Activated T-helper 17 cell treated with anti-CD3 and anti-CD28 coated beads, Interleukin-2, amount 50 U/mL, for 72 hours (primary cell): ENCODE measurements at places on chromosomes 3 and 15. TPM values are rescaled to one million over a fixed set of nuclear protein-coding genes. Genes with fewer than 3 reads are reported as not detected.

Gene CCR8
- total RNA-seq, result 0.87 TPM

Gene TF
- total RNA-seq, result 1.9 TPM

Gene IL17RC
- 1.2 TPM for total RNA-seq

Gene MCF2L2
- 10.0 TPM for total RNA-seq

Gene MYD88
- 57.0 TPM for total RNA-seq

Gene ADAMTS7
- total RNA-seq, result 1.2 TPM

Gene ZNF660
- not detected for total RNA-seq

Gene CCR3
- total RNA-seq, result not detected

Gene MST1R
- total RNA-seq, result 0.74 TPM

Gene STRA6
- total RNA-seq, result not detected

Gene MAP6D1
- 2.0 TPM for total RNA-seq

Gene WDR93
- total RNA-seq, result not detected

DNA sequence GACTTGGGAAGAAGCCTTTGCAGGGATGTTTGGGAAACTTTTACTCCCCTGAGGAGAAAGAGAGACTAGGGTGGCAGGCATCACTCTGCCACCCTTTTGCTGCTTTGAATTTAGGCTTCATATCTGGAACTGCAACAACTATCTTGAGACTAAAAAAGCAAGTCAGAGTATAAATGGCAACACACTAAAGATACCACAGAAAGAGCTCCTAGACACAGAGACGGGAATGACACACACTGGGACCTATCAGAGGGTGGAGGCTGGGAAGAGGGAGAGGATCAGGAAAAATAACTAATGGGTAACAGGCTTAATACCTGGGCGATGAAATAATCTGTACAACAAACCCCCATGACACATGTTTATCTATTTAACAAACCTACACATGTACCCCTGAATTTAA lies 237.8 kb downstream of the FGF12 start:
- ATAC-seq, result no peak

DNA sequence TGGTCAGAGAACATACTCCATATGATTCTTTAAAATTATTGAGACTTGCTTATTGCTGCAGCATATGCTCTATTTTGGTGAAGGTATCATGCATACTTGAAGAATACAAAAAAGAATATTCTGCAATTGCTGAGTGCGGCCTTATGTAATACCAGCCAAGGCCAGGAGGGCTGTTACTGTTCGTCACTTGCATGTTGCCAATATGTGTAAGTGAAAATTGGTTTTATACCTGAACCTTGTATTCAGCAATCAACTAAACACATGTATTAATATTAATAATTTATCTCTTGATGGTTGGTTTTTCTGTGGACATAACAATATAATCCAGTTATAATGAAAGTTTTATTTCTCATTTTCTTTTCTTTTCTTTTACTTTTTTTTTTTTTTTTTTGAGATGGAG lies 13.9 kb upstream of the GABRA5 start:
- ATAC-seq, result no peak

DNA sequence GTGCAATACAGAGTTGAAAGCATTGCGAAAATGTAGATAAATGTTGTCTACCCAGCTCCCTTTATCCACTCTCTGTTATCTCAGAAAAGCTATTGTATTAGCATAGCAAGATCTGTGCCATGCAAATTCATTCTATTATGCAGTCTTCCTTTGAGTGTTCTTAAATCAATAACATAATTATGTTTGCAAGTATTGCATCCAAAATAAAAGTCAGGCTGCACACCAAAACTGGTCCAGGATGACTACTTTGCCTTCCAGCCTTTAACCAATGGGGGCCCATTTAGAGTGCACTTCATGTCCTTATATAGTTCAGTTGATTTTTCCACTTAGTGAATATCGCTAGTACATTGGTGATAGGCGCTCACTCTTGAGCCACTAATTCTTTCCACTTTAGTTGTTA lies 107.4 kb upstream of the MLF1 start:
- no peak for ATAC-seq

DNA sequence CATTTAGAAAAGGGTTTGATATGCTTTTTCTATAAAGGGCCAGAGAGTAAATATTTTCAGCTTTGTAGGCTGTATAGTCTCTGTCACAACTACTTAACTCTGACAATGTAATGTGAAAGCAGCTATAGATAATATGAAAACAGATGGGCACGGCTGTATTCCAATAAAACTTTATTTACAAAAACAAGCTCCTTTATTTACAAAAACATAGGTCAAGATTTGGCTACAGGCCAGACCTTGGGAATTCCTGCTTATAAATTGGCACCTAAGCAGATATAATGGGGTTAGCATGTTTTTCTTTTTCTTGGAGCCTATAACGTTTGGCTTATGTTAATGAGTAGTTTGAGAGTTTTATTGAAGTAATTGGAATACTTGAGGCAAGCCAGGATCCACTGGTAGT lies 119.4 kb upstream of the CGNL1 start:
- no peak for ATAC-seq

DNA sequence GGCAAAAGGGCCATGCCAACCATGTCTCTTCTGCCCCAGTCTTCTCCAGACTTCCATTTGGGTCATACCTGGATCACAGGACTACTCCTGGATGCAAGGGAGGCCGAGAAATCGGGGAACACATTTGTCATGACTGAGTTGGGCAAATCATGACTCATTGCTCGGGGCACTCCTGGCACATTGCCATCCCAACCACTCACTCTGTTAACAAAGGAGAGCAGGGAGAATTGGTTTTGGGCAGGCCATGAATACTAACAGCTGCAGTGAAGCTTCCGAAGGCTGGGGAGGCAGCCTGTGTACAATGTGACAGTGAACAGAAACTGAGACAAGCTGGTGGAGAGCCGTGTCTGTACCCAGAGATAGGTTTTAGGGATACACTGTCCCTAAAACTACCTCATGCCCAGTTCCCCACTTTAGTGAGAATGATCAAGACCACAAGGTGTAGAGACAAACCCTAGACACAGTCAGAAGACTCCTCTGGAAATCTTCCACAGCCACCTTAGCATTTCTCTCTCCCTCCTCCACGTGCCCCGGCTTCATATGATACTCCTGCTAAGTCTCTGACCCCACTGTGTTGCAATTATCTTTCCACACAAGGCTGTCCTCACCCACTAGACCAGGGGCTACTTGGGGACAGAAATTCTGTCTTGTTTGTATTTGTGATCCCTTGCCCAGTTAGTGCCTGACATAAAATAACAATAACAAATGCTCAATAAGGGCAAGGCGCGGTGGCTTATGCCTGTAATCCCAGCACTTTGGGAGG lies 10.5 kb upstream of the BUB1B start:
- ATAC-seq, result no peak

DNA sequence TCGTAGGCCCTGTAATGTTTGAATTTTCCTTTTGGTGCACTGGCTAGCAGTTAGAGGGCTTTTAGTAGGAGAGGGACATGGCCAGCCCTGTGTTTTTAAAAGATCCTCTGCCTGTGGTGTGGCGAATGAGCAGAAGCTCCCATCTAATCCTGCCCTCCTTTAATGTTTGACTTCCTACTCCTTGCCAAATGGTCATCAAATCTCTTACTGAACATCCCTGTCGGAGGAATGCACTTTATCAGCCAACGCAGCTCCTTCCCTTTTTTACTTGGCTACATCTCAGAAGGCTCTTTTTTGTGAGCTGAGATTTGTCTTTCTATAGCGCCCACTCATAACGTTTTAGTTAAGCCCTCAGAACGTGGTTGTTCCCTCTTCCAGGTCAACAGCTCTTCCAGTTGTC lies 44.8 kb downstream of the MAP2K5 start:
- ATAC-seq, result no peak

- no peak for ATAC-seq
These were observed 21.7 kb downstream of the UPK1B start for GRCh38 chr3:119195151-119195476.

- ATAC-seq, result peak; percentile 95
These were observed 51.0 kb downstream of the MCF2L2 start for GRCh38 chr3:183377307-183377959.

DNA sequence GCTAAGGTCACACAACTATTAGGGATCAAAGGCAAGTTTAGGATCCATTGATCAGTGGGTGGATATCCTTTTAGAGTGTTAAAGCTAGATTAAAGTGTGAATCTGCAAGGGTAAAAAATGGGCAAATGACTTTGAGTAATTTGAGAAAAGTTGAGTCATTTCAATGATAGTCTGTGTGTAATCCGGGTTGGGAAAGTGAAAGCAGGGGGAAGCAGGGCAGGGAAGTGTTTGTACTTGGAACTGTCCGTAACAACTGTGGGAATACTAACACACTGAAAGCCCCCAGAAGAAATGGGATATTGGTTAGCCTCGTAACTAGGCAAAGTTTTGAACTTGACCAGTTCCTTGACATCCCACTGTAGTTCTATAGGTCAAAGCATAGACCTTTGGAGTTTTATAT lies 187.2 kb upstream of the SLITRK3 start:
- no peak for ATAC-seq

GRCh38 chr15:37070686-37071085 lies 29.7 kb downstream of the MEIS2 start:
- no peak for ATAC-seq

GRCh38 chr15:35126236-35126635 lies 41.1 kb upstream of the NANOGP8 start:
- ATAC-seq, result no peak

DNA sequence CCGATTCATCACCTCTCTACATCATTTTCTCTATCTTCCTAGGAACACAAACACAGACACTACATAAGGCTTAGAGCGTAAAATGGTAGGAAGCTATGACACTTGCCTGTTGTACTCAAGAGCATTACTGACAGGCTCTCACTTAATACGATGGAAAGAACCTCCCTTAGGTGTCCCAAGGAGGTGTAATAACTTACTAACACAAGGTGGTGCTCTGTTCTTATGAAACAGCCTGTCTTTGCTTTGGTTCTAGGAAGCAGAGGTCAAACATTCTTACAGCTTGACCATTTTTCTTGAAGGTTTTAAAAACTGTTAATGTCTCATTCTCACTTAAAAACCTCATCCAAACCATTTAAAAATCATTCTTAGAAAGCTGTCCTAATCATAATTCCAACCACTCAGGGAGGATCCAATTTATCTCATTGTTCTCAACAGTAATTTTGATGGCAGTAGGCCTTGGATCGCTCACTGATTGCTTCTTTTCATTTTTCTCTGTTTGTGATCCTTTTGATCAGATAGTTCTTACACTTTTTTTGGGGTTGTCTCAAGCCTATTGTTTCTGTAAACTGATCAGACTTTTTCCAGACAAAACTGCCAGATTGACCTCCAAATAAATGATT lies 317.8 kb upstream of the AGTR1 start:
- no peak for ATAC-seq
